ENCODE measurements at places on chromosomes 6 and 20.

DNA sequence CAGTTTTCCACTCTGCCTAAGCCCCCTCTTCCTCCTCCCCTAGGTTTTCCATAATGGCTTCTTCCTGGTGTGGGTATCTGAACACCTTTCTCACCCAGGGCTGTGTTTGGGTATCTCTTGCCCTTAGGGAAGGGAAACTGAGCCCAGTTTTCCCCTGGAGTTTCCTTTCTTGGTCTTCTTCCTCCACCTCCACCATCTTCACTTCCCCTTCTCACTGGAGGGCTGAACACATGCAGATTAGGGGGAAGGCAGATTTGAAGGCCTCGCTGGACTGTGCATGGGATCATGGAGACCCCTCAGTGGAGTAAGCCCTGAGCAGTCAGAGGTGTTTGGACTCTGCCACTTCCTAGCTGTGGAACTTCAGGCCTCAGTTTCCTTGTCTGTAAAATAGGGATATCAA, 27.8 kb downstream of the FOXP4 start:
- no peak for DNase-seq

GRCh38 chr6:137867685-137868509, 838 bp downstream of the TNFAIP3 start:
- peak; percentile 31 for DNase-seq

DNA sequence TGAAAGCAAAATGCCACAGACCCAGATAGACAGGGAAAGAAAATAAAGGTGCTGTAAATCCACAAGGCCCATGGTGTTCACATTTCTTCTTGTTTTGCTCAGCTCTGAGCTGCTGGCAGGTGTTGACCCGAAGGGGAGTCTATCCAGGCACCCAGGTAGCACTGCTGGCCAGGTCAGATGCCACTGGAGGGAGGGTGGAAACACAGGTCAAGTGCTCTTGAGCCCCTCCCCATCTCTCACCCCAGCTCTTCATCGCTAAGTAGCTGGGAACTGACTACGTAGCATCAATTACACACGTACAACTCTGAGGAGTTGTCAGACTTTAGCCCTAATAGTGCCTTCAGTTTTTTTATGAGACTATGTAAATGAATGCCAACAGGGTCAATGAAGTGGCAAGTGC, 287.8 kb upstream of the QKI start:
- DNase-seq, result no peak

DNA sequence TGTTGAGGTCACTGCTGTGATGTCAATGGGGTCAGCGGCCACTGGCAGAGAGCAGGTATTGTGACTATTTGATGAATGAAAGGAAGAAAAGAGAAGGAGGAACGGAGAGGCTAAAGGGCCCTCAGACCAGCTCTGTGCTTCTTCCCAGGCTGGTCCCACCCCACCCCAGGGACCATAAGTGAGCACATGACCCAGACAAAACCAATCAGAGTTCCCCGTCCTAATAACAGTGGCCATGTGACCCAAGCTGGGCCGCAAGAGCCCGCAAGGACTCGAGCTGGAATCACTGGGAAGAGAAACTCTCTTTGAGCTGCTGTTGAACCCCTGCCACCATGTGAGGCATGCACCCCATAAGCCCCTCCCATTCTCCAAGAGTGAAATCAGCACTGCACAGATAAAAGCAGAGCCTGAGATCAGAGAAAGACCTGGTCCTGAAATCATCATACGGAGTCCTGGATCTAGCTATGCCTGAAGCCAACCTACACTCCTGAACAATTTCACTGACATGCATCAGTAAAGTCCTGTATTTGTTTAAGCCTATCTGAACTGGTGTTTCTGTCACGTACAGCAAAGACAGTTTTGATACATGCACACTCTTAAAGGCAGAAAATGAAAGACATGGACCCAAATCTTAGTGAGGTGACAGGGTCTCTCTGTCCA, 90.2 kb downstream of the PREX1 start:
- no peak for DNase-seq

GRCh38 chr6:161906571-161906970, 632.7 kb upstream of the AGPAT4 start:
- DNase-seq, result peak; percentile 4

DNA sequence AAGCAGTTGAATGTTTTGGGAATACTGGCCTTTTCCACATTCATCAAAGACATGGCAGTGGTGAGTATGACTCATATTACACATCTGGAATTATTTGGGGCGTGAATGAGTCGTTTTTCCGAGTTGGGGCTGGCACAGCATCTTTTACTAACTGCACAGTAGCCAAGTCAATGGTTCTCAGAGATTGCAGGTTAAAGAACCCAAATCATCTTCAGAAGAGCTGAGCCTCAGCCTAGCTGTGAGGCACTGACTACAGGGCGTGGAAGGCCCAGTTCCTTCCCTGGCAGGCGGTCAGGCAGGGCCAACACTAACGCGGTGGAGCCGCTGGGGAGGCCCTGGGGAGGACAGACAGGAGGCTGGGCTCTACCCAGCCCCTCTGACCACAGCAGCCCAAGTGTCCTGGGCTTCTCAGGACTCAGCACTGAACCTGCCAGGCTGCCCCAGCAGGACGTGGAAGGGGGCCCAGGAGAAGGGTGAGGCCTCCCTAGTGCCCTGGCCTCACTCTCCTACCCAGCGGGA, 20.1 kb upstream of the HELZ2 start:
- no peak for DNase-seq

DNA sequence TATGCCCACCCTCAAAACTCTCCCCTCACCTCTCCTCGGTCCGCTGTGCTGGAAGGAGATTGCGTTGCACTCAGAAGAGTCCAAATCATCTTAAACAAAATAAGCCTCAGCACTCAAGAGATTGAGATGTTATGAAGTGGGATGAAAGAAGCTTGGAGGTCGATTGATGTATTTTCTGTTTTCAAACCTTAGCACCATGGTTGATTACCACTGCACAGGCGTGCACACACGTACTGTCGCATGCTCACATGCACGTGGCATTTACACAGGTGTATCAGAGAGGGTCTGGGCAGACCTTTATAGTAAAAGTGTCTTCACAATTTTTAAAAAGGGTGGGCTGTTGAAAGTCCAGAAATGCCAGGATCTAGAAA, 612 bp upstream of the AGPAT4 start:
- DNase-seq, result no peak

DNA sequence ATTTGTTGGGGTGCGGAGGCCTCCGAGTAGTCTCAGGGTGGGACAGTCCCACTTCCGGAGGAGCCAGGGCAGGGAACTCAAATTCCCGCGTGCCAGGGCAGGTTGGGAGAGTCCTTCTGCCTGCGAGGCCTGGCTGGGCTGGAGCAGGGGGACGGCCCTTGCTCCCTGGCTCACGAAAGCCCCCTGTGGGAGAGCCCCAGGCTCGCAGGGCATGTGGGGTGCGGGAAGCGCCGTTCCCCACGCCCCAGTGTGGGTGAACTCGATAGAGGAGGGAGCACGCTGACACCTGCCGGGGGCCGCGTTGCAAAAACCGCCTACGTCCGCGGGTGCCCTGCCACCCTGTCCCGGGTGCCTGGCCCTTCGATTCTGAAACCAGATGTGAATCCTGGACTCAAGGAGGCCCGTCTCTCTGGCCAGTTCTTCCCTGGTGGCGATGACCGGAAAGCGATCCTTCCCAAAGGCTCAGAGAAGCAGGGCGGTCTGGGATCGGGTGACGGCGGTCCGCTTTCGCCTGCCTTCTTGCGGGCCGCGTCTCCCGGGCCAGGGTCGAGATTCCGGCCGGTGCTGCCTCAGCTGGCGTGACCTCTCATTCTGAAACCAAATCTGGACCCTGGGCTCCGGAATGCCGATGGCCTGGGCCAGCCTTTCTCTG, 1846.5 kb upstream of the DEFB115 start:
- no peak for DNase-seq

- DNase-seq, result no peak
Observed at GRCh38 chr6:109197061-109197460, 101.8 kb downstream of the CEP57L1 start.

DNA sequence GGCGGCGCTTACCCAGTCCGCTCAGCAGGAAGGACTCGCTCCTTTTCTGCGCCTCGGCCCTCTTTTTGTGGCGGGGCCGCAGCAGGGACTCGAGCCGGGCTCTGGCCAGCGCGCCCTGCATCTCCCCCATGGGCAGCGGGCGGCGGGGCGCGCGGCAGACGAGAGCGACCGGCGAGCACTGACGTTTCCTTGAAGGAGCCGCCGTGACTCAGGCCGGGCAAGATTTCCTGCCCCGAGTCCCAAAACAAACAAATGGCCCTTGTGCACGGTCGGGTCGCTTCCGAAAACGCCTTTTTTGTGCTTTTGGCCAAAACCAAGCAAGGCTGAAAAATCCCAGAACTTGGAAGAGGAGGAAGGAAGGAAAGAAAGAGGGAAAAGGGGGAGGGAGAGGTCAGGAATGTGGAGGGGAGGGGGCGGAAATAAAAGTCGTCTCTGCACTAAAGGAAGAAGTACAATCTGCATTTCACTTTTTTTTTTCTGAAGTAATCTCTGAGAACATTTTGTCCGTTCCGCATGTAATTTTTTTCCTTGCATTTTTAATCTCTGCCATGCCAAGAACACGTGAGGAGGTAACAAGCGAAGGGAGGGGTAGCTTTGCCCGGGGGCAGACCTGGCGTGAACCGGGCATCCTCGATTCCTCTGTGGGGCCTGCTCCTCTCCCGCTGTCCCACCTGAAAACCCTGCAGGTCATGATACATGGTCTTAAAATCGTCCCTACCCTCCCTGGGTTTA, 123.3 kb upstream of the SLC2A12 start:
- peak; percentile 20 for DNase-seq

DNA sequence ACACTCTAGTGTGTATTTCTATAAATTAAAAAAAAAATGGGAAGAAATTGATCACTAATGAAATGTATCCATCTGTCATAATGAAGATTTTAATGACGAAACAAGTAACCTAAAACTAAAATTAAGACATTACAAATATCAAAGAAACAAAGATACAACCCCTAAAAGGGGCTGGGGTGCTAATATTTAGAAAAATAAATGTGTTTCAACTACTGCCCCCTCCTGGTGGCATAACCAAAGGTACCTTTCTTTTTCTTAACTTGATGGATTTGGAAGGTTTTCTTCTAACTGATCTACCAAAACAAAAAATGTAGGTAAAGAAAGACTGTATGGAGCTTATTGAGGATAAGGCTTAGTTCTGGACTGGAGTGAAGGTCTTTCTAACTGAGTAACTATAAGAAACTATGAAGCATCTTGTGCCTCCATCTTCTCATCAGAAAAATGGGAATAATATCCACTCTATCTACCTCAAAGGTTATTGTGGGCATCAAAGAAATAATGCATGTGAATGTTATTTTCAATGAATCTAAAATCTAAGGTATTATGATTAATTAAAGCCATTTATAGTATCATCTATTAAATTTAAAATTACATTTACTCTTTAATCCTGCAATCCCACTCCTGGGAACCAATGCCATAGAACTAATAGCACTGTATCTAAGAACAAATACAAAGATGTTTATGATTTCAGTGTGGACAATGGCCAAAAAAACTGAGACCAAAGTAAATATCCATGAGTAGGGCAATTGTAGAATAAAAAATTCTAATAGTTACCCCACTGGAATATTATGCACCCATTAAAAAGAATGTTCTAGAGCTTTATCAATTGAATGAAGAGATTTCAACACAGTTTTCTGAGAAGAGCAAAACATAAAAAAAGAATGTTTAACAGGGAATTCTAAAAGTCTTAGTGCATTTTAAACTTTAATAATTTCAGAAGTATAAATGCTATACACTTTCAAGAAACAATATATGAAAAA, 117.2 kb downstream of the BACH2 start:
- DNase-seq, result peak; percentile 7

DNA sequence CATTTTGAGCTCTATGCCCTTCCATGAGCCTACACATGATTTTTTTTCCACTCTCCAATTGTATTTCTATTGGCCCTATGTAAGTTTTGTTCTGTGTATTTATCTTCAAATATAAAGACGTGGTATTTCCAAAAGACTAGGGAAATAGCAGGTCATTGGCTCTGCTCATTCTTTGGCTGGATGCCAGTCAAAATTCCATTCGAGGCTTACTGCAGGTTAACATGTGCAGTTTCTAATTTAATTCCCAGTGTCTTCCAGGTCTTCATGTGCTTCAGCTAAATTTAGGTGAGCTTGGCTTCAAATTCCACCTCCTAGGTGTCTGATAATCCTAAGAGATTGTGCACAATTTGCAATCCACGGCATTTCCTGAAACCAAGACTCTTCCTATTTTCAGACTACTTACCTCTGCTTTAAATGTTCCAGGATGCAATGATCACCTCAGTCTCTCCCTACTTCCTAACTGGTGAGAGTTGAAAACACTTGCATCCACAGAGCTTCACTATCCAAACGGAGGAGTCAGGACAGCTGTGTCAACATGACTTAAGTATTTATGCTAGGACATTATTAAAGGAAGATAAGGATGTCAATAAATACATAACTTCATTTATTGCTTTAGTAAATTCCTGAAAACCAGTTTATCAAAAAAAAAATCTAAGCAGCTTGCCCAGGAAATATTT, 236.1 kb downstream of the COL12A1 start:
- no peak for DNase-seq

GRCh38 chr6:42394881-42395620, 56.7 kb downstream of the TRERF1 start:
- DNase-seq, result no peak

DNA sequence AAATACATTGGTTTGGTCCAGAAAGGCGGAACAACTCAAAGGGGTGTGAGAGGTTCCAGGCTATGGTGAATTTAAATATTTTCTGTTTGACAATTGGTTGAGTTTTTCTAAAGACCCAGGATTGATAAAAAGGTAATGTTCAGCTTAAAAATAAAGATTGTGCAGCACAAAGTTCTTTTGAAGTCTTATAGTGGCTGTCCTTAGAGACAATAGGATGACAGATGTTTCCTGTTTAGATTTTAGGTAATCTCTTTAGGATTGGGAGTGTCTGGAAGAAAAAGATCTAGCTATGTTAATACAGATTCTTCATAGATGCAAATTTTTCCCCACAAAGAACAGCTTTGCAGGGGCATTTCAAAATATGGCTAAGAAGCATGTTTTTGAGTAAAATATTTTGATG, 119.7 kb downstream of the GRIK2 start:
- DNase-seq, result no peak

- peak; percentile 78 for DNase-seq
Observed at GRCh38 chr6:28940294-28940857, 16.6 kb upstream of the TRIM27 start.

DNA sequence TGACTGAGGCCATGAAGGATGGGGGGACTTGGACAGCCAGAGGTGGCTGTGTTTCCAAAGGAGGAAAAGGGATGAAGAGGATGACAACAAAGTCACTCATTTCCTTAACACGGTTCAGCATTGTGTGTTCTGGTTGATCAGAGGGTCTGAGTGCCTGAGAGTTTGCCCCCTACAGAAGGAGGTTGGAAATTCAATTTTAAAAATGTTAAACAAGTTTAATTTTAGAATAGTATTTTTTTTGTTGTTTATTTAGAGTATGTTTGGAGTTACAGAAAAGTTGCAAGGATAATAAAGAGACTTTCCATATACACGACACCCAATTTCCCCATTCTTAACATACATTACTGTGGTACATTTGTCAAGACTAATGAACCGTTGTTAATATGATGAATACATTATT, 10.3 kb upstream of the VAPB start:
- DNase-seq, result peak; percentile 41
